ENCODE measurements at places on chromosomes 5 and 9.
A peak's percentile ranks its signal among the peaks of the same experiment; 100 is the strongest.

GRCh38 chr5:109888989-109889388 lies 199.3 kb downstream of the MAN2A1 start:
- no peak for DNase-seq

- peak; percentile 68 for DNase-seq
Observed at GRCh38 chr5:135980620-135981019, 25.8 kb upstream of the LECT2 start.

- DNase-seq: no peak
Observed at GRCh38 chr5:158492841-158493242, 606.9 kb downstream of the EBF1 start.

DNA sequence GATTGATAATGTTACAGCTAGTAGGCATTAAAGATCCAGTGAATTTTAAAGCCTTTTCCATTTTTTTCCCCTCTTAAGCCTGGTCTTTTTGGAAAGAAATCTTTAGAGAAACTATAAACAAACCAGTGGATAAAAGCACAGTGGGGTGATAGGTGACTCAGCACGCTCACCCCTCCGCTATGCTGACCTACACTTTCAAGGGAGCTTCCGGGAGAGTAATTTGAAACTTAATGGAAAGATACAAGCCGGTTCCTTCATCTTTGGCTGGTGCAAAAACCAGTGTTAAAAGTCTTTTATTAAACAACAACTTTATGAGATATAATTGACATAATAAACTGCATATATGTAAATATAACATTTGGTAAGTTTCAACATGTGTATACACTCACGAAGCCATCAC lies 27.0 kb upstream of the ALDOB start:
- DNase-seq: no peak

- DNase-seq: no peak
Observed at GRCh38 chr5:179615203-179615602, 8.3 kb downstream of the HNRNPH1 start.

DNA sequence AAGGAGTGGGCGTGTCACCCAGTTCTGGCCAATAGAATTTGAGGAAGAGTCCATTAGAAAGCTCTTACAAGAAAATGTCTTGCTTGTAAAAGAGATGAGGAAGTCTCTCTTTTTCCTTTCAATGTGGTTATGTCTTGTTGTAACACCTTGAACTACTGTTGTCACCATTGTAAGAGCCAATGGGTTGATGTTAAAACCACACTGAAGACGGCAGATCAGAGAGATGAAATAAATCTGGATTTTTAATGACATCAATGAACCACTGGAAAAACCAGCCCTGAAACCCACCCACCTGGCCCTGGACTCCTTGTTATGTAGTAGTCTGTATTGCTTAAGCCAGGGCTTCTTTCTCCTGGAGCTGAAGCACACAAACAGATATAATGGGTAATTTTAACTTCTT lies 83.8 kb upstream of the ERCC6L2 start:
- DNase-seq: no peak

GRCh38 chr5:147430628-147431027 lies 79.2 kb downstream of the DPYSL3 start:
- no peak for DNase-seq

DNA sequence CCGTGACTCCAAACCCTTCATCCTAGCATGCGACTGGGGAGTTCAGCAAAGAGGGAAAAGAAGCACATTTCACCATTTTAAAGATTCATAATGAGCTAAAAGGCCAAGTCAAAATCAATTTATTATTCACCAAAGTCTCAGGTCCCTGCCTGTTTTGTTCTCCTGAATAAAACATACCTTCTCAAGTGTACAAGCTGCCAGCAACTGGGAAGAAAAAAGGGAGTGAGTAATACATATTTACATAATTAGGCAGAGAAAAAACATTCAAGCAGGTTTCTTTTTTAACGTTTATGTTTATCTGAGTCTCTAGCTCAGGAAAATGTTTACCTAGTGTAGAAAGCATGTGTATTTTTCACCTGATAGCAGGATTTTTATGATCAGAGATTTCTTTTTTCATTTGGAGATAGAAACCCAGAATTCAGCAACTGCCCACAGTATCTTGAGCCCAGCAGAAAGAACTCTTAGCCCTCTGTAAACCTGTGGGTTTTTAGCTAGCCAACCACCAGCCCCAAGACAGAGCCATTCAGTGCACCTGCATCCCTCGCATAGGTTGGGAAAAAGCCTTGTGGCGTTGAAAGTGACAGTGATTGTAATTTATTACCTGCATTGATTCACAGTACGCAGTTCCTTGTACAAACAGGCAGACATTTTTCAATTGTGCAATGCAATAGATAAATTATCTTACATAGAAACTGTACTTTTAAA lies 117.9 kb upstream of the GRIA1 start:
- no peak for DNase-seq

- DNase-seq: no peak
Observed at GRCh38 chr5:149412783-149413476, 33.8 kb upstream of the IL17B start.

DNA sequence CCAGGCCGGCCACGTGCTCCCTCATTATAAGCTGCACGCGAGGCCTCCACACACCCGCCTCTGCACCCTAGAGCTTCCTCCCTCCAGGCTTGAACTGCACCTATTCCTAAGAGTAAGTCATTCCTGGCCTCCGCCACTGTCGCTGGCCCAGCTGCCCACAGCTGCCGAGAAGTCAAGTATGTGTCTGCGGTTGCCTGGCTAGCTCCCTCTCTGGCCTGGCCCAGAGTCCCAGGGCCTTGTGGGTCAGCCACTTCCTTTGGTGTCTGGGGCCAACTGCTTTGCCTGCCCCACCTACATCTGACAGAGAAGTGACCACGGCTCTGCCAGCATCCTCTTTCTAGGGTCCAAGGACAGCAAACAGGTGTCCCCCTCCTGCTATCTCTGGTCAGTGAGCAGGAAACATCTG lies 18.3 kb downstream of the ABO start:
- no peak for DNase-seq

DNA sequence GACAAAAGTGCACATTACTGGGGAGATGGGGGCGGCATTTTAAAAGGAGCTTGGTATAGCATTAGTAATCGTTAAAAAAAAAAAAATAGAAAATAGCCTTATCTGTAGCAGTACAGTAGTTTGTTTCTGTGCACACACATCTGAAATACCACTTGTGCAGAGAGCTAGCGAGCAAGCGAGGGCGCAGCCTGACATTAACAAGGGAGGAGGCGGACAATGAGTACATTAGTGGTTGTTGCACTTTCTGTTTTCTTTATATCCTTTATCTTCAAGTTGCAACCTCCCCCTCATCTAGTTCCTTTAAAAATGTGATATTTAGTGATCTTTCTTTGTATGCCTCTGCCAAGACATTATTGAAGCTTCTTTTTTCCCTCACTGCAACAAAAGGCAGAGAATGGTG lies 880 bp upstream of the PTPDC1 start:
- no peak for DNase-seq

DNA sequence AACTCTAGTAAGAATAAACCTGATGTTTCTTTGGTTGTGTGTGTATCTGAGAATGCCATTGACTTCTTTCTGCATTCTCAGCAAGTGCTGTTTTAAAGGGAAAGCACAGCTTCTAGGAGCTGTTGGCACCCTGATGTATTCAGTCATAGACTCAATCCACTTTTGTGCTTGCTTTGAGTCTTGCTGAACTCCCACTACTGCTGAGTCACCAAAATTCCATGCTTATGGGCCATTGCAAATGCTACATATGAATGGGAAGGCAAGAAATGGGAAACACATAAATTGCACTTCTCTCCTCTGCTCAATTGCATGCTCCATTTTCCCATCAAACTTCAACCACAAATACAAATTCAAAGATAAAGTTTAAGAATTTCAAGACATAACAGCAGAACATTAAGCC lies 9.8 kb upstream of the FTMT start:
- DNase-seq: no peak

DNA sequence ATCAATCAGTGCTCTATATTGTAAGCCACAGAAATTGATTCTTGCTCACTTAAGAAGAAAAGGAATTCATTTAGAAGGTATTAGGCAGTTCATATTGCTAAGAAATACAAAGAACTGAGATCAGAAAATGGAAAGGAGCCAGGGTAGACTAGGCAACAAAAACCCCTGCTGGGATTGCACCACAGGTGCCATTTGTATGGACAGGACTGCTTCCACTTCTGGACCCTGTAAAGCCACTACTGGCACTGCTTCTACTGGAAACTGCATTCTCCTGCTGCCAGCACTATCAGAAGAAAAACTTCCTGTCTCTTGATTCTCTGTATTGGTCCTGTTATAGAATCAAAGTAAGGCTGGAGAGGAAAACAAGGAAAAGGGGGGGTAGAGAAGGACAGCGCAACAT lies 45.9 kb downstream of the CERT1 start:
- no peak for DNase-seq

- DNase-seq: no peak
Observed at GRCh38 chr5:148711961-148712360, 57.6 kb upstream of the HTR4 start.

DNA sequence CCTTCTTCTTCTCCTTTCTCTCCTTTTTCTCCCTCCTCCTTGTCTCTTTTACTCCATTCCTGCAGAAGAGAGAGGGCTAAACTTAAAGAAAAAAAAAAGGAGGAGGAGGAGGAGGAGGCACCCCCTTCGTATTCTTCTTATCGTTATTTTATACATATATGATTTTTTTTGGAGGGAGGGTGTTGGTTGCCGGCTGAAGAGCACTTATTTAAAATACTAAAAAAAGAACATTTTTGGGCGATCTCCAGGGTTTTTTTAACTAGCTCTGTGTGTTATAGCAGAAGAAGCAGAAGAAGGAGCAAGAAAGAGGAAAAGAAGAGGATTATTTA lies 381 bp downstream of the NR2F1 start:
- peak; percentile 11 for DNase-seq

- DNase-seq: peak; percentile 77
Observed at GRCh38 chr9:133478851-133479711, at the start of gene SLC2A6. Gene SLC2A6, minus strand, starts transcription at chr9:133479099. Its CDS starts 40 bp downstream, at chr9:133479059.

DNA sequence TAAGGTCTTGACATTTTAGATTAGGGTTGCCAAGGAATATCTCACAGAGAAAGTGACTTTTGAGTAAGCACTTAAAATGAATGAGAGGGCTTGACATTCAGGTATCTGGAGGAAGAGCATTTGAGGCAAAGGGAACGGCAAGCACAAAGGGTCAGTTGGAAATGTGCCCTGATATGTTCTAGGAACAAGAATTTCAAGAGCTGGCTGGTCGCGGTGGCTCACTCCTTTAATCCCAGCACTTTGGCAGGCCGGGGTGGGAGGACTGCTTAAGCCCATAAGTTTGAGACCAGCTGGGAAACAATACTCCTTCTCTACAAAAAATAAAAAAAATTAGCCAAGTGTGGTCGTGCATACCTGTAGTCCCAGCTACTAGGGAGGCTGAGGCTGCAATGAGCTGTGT lies 16.5 kb downstream of the KIAA1958 start:
- DNase-seq: no peak

DNA sequence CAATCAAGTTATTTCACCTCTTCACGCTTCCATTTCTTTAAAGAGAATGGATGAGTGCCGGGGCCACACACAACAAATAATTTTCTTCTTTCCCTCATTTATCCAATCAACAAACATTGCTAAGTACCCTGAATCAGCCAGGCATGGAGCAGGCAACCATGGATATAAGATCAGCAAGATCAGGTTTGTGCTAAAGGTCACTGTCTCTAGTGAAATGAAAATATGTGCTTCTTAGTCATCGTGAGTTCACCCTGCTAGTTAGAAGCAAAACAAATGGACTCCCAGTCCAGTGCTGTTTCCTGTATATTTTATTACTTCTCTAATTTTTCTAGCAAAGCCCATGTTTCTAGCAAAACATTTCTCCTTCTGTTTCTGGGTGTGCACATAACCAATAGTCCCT lies 629.2 kb downstream of the BNC2 start:
- no peak for DNase-seq

- no peak for DNase-seq
Observed at GRCh38 chr9:71355884-71356283, 234.5 kb upstream of the TRPM3 start.

DNA sequence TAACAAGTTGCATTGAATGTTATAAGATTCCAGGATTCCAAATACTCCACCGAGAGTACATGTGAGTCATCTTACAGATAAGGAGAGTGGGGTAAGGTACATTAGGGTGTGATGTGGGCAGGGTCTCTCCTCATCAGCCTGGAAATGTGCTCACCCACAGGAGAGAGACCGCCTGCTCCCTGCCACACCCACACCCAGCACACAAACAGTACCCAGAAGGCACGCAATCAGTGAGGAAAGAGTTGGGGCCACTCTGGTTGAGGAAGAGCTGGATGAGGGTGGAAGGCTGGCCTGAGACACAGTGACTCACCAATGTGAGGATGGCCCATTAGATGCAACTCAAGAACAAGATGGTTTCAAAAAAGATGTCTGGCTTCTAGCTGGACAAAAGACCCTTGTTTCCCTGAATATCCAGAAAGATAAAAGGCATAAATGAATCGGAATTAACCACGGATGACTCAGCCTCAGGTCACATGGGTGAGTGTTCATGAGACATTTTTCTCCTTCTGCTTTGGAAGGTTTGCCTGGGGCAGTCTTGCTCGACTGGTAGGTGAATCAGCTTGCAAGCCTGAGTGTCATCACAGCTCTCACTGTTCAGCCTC lies 51.1 kb upstream of the LHFPL2 start:
- DNase-seq: peak; percentile 43

GRCh38 chr5:54307583-54307982 lies 2.8 kb downstream of the ARL15 start:
- no peak for DNase-seq

GRCh38 chr9:123724211-123724796 lies 205.6 kb downstream of the DENND1A start:
- peak; percentile 4 for DNase-seq

- no peak for DNase-seq
Observed at GRCh38 chr9:109295221-109296130, 25.4 kb downstream of the EPB41L4B start.

- DNase-seq: no peak
Observed at GRCh38 chr5:180121826-180122413, 50.4 kb upstream of the RNF130 start.

GRCh38 chr5:392431-392988 lies 50.5 kb upstream of the EXOC3 start:
- DNase-seq: no peak

GRCh38 chr5:122377026-122377425 lies 65.0 kb downstream of the SNCAIP start:
- DNase-seq: no peak

GRCh38 chr9:135404451-135405144 lies 75.0 kb upstream of the PPP1R26 start:
- no peak for DNase-seq

DNA sequence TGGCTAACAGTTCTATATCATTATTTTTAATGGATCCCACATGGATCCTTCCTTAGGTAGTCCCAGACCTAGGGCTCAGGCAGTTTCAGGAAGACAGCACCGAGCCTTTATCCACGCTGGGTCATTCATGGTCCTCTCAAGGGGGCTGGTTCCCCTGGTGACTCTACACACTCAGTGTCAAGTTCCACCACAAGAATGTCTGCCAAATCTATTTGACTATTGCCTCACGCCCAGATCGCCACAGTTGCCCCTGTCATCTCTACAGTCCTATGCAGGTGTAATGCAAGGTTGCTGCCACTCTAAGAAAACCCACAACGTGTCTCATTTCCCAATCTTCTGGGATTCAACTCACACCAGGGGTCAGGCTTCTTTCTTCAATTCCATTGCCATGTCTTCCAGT lies 8.0 kb upstream of the ZNF366 start:
- DNase-seq: no peak

GRCh38 chr5:40346901-40347300 lies 332.8 kb upstream of the PTGER4 start:
- DNase-seq: no peak

GRCh38 chr5:36619012-36619635 lies 12.7 kb downstream of the SLC1A3 start:
- no peak for DNase-seq

GRCh38 chr5:154830219-154830595 lies 20.2 kb downstream of the FAXDC2 start:
- DNase-seq: no peak

GRCh38 chr5:41795125-41795524 lies 75.1 kb downstream of the OXCT1 start:
- DNase-seq: no peak
